GM12892 (cell line): ENCODE measurements at places on chromosomes 12 and 14.

- DNase-seq, result no peak
Measured at GRCh38 chr14:22534547-22534946, 54.5 kb downstream of the DAD1 start.

DNA sequence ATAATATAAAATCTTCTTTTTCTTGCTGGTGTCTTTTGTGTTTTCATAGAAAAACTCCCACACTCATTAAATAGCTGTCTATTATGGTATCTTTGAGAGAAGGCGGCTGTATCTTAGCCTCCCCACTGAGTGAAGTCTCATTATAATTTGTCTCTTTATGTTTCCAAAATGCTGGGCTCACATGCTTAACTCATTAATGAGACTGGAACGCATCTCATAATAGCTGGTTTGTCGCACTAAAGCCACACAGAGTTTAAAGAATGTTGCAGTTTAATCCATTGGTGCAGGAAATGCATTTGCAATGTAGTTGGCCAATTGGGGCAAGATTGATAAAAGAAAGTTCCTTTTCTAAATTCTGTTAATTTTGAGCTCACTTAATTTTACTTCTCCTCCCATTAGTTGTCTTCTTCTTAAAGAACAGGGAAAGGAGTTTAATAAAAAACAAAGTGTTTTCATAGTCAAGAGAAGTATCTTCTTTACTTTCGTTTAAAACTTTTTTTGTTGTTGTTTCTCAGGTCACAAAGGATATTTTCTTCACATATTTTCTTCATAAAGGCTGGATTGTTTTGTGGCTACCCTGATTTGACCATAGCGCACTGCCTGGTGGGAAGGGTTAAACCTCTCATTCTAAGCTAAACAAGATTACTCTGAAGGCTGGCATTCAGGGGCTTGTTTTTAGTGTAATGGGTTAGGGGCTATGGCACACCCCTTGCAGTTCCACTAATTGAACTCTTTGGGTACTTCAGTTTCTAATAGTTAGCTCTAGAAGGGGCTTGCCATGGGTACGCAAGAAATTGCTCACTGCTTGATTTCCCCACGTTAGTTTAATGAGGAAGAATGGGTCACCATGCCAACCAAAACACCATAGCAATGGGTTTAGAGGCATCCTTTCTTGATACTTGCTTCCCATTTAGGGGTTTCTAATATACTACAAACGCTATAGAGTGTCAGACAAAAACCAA, 197.0 kb downstream of the TMTC2 start:
- DNase-seq, result no peak

- no peak for DNase-seq
Measured at GRCh38 chr14:73747379-73748211, 33.4 kb upstream of the PNMA1 start.

- DNase-seq, result no peak
Measured at GRCh38 chr14:31886156-31886835, 190.8 kb upstream of the ARHGAP5 start.

GRCh38 chr14:28344381-28344780, 422.2 kb upstream of the FOXG1 start:
- DNase-seq, result no peak

- DNase-seq, result no peak
Measured at GRCh38 chr12:88052686-88053085, 23.5 kb upstream of the C12orf50 start.

- no peak for DNase-seq
Measured at GRCh38 chr12:24470050-24470449, 478.9 kb downstream of the BCAT1 start.

- DNase-seq, result no peak
Measured at GRCh38 chr12:55847603-55848291, 5.0 kb upstream of the MMP19 start.

- no peak for DNase-seq
Measured at GRCh38 chr12:31843398-31844095, 114.7 kb upstream of the AMN1 start.

- no peak for DNase-seq
Measured at GRCh38 chr12:108305991-108306501, 33.1 kb downstream of the CMKLR1 start.

- DNase-seq, result no peak
Measured at GRCh38 chr12:127231371-127231770, 1035.6 kb upstream of the TMEM132C start.

- DNase-seq, result peak; percentile 43
Measured at GRCh38 chr14:74459289-74459946, 33.4 kb upstream of the SYNDIG1L start.

DNA sequence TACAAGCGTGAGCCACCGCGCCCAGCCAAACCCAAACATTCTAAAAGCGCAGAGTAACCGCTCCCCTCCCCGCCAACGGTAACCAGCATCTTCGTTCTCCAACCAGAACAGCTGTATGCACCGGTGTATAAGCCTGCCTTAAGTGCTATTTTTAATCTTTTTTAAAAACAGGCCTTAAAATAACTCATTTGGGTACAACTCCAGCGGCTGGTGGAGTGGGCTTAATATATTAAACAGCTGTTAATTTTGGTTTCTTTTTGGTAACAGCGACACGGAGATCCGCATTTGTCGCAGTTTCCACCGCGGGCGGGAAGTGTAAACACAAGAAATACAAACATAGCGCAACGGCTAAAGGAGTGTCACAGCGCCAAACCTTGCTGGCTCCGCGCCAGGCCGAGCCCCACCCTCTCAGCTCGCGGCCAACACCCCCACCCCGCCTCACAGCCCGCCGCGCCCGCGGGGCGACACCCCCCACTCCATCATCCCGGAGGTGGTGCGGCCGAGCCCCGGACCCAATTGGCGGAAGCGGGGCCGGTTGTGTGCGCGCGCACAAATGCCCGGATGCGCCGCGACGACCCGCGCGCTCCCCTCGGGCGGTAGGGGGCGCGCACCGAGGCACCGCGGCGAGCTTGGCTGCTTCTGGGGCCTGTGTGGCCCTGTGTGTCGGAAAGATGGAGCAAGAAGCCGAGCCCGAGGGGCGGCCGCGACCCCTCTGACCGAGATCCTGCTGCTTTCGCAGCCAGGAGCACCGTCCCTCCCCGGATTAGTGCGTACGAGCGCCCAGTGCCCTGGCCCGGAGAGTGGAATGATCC, at the start of gene MDM2:
Gene MDM2, plus strand, starts transcription at position 602 of the 812 bp plus-strand sequence. CDS start 301 bp downstream, outside the sequence.
- peak; percentile 86 for DNase-seq

DNA sequence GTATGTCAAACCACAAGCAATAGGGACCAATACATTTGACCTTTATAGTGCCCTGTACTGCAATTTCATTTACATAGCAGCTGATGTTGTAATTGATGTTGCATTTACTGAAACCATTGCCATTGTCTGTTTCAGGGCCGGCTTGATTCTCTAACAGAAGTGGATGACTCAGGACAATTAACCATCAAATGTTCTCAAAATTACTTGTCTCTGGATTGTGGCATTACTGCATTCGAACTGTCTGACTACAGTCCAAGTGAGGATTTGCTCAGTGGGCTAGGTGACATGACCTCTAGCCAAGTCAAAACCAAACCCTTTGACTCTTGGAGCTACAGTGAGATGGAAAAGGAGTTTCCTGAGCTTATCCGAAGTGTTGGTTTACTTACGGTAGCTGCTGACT, 216.0 kb downstream of the AKAP6 start:
- DNase-seq, result no peak

DNA sequence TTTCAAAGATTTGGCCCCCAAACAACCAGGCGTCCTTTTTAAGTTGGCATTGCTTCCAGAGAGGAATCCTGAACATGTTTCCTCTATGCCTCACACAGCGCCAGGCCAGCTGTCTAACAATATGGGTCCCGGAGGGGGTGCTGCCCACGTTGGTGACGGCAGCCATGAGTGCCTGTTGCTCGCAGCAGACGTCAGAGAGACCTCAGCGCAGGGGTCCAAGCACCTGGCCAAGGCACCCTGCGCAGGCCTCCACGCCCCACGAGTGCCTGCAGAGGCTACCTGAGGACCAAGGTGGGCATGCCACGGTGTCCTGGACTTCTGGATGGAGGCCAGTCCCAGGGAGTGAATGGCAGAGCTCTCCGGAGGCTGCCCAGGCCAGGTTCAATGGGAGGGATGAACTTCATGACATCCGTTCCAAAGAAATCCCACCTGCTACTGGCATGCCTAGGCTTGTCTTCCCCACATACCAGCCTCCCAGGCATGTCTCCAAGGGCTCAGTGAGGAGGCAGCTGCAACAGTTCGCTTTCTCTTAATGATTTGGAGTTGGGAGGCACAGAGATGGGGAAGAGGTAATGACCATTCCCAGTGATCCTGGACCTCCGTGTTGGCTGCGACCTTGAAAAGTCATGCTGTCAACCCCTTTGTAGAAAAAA, 11.6 kb upstream of the FOXN3 start:
- DNase-seq, result no peak

DNA sequence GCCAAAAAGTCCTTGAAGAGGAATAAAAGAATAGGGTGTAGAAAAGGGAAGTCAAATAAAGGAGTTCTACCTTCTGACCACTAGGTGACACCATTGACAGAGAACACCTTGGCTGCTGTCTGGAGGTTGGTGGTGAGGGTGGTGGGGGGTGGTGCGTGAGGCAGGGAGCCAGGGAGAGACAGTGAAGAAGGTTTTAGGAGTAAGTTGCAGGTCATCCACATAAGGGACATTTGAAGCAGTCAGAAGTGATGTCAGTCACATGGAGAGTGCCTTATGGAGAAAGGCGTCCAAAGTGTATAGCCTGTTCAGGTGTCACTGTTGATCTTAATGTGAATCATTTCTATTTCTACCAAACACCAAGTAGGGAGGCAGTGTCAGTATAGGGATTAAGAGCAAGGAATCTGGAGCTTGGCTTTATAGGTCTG, 279.3 kb upstream of the DDHD1 start:
- DNase-seq, result peak; percentile 10

GRCh38 chr12:91931111-91931510, 214.5 kb downstream of the BTG1 start:
- DNase-seq, result no peak

GRCh38 chr14:61492474-61492873, 171.1 kb downstream of the PRKCH start:
- DNase-seq, result no peak

DNA sequence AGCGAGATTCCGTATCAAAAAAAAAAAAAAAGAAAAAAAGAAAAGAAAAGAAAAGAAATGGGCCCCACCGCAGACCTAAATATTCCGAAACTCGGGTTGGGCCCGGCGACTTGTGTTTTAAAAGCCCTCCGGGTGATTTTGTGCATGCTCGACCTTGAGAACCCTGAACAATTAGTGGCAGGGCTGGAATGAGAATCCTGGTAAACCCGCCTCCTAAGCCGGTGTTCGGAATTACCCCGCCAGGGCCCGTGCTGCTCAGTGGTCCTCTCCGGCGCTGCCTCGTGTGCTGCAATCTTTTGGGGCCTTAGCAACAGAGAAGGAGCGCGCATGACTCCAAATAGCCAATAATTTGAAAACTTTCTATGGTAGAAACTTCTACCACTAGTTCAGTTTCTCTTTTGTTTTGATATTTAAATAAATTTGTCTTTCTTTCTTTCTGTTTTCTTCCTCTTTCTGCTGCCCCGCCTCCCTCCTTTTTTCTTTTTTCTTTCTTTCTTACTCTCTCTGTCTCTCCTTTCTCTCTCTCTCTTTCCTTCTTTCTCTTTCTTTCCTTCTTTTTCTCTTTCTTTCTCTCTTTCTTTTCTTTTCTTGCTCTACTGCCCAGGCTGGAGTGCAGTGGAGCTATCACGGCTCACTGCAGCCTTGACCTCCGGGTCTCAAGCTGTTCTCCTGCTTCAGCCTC, 1.5 kb upstream of the GALNT6 start:
- DNase-seq, result peak; percentile 52

DNA sequence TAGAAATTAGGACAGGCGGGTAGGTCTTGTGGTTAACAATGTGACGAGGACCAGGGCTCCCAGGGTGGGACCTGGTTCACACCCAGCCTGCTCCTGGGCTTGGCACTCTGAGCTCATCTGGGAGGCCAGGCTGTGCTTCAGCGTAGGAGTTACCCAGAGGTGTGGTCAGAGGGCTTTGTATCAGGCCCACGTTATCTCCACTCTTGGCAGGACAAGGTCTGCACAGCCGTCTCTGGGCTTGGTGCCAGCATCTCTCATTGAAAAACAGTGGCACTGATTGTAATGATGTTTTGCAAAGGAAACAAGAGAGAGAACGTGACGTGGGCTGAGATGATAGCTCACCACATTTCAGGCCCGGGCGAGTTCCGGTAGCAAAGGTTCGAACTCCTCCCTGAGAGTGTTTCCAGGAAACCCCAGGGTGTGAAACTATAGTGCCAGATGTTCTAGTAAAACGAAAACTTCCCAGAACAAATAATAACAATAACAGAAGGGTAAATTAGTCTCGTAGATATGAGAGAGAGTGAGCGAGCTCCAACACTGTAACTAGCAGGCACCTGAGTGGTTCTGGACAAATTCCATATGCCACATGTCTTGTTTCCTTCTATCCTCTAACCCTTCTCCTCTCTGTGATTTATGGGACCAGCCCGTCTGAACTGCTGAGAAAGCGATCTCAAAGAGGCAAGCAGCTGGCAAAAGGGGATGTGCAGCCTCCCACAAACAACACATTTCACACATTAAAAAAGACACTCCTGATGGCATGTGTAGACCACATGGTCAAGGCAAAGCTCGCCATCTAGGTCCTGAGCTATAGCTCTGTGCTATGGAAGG, 227.3 kb downstream of the KTN1 start:
- no peak for DNase-seq

DNA sequence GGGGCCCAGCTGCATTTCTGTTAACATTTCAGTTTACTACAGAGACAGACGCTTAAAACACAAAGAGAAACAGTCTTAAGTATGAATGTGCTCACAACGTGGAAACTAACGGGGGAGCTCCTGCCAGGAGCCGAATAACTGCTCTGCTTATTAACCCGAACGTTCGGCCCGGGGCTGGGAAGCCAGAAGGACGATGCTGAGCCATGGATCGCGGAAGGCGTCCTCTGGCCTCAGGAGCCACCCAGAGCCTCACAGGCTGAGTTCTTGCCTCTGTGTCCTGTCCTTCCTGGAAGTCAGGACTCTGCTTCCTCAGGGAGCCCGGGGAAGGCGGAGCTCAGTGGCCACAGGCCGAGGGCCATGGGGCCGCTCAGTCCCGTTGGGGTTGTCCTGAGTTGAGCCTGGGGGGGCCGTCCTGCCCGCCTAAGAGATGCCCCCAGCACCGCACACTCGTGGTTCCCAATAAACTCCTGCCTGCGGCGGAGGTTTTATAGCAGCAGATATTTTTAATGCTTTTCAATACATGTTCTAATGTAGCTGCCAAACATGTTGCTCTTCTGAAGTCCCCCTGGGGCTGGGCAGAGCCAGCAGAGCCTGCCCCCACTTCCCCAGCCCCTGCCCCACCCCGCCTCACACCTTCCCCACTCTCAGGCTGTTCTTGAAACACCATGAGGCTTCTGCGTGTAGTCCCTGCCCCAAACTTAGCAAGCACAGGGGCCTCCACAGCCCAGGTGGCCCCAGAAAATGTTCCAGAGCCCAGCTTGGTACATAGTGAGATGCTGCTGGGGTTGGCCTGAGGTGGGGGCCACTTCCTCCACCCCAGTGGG, 3.4 kb upstream of the TEX22 start:
- DNase-seq, result no peak

GRCh38 chr14:65972891-65973290, 513.3 kb upstream of the CCDC196 start:
- DNase-seq, result no peak

DNA sequence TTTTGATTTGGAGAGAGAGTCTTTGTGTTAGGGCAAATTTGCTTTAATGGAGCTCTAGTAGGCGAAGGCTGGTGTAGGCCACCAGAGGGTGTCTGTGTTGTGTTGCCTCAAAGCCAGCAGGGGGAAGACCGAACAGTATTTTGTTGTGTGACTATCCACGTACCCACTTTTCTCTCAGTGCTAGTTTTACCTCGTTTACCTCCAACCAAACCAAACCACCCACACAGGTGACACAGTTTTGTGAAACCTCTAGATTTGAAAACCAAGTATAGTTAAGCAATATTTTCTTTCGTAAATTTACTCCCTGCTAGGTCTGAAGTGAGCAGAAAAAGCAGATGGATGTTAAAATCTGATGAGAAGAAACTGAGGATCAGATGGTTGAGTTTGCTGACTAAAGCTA, 36.3 kb upstream of the NPFF start:
- DNase-seq, result peak; percentile 48
